AG04450 (cell line): ENCODE measurements at places on chromosomes 13 and 19.

DNA sequence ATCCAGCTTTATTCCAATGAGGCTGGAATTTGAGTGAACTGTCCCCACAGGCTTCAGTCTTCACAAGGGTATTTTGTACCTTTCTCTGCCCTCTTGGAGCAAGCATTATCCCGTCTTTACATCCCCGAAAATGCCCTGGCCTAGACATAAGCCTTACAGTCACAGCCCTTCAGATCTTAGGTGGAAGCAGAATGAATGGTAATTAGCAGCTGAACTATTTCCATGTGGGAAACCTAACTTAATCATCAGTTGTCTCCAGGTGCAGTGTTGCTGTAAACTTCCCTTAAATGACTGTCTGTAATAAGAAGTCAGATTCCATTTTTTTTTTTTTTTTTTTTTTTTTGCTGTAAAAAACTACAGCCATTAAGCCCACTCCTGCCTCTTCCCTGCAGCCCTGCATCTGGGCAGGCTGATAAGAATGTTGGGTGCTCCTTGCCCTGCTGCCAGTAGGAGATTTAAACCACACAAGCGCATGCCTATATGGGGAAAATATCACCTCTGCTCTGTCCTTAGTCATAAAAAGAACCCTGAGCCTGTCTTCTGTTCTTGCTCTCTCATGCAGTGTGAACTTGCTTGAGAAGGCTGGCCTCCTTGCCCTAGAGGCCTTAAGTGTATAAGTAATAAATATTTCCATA is 426.8 kb upstream of the SLITRK5 start:
- DNase-seq = no peak

- no peak for DNase-seq
These were observed 30.1 kb downstream of the GSX1 start for GRCh38 chr13:27822258-27822872.

- DNase-seq = no peak
These were observed 1.0 kb downstream of the PDX1 start for GRCh38 chr13:27920677-27921420.

- DNase-seq = no peak
These were observed 183.6 kb upstream of the EDNRB start for GRCh38 chr13:78102121-78102677.

- no peak for DNase-seq
These were observed 22.4 kb upstream of the ARHGEF18 start for GRCh38 chr19:7326105-7326877.

DNA sequence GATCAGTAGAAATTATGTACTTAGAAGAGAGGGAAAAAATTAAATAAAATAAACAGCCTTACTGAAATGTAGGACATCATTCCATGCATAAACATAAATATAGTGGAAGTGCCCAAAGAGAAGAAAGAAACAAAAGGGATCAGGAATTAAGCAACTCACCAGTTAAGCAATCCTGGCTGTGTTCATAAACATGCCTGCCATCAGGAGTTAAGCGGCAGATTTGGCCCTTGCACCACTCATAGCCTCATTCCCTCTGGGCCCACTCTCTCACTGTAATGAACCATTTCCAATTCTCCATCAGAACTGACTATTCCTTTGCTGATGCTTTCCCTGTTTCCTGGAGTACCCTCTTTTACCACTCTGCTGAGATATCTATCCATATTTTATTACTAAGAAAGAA is 281.4 kb downstream of the LHFPL6 start:
- DNase-seq = no peak

GRCh38 chr13:91740756-91741155 is 342.3 kb downstream of the GPC5 start:
- DNase-seq = no peak

DNA sequence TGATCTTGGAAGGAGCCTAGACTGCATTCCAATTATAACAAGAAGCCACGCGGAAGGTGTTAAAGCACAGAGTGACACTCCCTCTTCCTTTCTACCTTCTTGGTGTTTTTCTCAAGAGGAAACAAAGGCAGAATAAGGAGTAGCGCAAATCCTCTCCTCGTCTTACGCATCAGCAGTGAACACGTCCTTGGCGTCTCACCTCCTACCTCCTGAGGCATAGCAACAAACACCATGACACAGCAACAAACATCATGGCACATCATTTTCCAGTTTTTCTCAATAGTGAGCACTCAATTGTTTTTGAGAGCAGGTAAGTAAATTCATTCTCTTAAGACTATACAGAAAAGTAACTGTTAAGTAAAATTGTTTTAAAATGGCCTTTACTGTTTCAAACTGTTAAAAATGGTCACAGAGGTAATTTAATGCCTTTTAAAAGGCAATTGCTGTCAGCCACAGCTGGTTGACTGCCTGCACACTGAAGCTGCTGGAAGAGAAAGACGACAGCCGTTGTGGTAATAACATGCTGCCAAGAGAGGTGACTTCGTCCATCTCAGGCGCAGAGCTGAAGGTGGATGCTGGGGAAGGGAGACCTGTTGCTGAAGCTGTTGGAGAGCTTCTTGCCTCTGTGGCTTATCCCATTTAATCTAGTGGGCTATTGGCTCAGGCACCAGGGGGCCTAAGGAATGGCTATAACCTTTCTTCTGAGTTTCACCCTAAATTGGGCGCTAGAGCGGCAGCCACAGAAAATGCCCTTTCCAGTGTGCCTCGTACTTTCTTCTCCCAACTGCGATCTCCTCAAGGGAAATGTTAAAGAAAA is 703.7 kb downstream of the UQCRFS1 start:
- no peak for DNase-seq

DNA sequence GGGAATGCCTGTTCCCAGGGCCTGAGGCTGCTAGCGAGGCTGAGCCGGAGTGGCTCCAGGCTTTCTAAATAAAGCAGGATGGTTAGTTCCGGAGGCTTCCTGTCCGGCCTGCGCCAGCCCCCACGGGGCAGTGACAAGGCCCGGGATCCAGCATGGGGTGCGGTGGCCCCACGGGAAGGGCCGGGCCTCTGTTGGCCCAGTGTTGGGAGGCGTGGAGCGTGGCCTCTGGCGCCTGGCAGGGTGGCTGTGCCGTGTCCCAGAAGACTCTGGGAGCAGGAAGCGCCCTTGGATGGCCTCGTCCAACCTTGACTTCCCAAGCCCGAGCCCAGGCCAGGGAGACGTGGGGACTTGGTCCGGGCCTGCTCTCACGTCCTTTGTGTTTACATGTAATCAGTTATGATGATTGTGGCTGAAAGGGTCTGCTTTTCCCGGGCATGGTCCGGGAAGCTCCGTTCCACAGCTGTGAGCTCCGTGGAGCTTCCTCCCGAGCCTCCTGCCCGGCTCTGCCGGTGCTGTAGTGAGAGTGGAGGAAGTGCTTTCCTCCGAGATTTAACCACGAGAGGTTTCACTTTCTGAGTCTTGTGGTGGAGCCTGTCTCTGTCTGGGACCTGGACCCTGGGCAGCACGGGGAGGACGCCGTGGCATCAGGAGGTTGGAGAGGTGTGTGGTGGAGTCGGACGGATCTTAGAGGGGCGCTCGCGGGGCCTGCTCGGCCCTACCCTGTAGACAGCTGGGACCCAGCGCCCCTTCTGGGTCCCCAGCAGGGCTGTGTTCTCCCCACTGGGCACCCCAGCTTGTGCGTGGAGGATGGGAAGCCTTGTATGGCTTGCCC is 4.6 kb downstream of the GNA11 start:
- no peak for DNase-seq

GRCh38 chr13:91368676-91369440 is 21.4 kb downstream of the MIR17HG start:
- DNase-seq = no peak

GRCh38 chr19:58252102-58252685 is 23.5 kb downstream of the ZNF544 start:
- DNase-seq = no peak

GRCh38 chr19:1531587-1531986 is 7.7 kb downstream of the PLK5 start:
- DNase-seq = no peak

GRCh38 chr13:95185851-95186250 is 115.4 kb downstream of the ABCC4 start:
- DNase-seq = no peak

DNA sequence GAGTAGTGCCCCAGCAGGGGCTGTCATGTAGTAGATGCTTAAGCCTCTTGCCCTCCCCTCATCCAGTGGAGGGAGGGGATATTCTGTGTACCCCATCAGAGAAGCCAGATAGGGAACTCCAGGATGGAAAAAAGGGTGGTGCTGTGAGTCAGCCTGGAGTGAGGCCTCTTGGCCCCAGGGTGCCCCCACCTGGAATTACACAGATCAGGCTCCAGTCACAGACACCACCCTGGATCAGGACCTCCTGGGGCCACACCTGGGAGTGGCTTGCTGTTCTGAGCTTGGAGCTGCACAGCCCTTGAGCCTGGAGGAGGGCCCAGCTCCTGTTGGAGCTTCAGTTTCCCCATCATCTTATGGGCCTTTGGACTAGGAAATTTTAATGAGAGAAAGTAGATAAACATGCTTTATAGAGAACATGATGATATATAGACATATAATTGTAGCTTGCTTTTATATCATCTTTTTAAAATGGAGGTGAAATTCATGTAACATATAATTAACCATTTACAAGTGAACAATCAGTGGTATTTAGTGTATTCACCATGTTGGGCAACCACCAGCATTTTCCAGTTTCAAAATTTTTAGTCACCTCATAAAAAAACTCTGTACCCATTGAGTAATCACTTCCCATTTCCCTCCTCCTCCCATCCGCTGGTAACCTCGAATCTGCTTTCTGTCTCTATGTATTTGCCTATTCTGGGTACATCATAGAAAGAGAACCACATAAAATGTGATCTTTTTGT is 24.6 kb downstream of the CYP4F22 start:
- DNase-seq = no peak

GRCh38 chr13:31588316-31588715 is 151.0 kb upstream of the RXFP2 start:
- DNase-seq = no peak
